AG04449 (cell line): ENCODE measurements at places on chromosomes 3 and 15.

- no peak for DNase-seq
Observed at GRCh38 chr15:33132722-33133345, 61.7 kb downstream of the FMN1 start.

DNA sequence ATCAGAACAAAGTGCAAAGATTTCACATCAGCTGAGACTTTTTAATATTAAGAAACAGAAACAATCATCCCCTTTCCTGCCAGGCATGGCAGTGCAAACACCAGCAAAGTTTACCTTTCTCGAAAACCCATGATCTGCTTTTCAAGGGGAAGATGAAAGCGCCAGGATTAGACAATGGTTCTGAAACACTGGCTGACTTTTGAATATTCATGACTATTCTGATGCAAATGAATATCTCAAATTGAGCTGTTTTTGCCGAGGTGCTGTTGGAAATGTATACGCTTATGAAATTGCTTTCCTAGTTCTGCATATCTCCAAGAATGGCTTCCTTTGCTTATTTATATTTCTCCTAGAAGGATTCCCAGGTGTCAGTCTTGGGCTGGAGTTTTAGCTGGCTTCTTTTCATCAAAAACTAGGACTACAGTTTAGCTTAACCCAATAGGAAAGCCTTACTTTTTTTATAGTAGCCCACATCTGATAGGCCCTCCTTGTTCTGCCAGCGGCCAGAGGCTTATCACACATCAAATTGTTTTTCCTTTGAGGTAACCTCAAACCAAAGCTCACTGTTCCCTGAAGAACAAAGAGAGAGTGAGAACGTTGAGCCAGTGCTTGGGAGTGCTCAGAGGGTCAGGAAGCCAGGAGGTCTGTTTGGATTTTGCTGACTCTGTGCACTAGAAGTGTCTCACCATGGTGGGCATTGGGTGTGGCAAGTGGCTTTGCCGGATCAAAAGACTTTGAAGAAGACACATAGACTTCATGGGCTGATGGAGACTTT lies 74.0 kb upstream of the PLCL2 start:
- no peak for DNase-seq

- no peak for DNase-seq
Observed at GRCh38 chr15:34755419-34755773, 598 bp upstream of the GJD2 start.

- DNase-seq: peak; percentile 14
Observed at GRCh38 chr3:129123314-129124060, 1.9 kb upstream of the RAB43 start.

DNA sequence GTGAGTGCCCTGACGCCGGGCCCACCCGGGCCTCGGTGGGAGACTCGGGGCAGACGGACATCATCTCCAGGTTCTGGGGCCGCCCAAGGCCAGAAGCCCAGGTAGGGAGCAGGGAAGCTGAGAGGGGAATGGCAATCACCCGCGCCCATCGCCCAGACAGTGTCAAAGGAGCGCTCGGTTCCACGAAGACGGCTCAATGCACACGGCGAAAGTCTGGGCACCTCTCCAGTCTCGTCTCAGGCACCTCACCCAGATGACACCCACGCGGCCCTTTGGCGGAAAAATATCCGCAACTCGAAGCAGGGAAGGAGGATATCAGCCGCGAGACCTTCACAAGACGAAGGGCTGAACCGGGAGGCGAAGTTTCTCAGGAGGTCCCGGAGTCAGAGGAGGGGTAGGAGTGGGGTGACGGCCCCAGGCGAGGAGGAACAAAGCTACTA lies 916 bp downstream of the IL17RD start:
- no peak for DNase-seq

DNA sequence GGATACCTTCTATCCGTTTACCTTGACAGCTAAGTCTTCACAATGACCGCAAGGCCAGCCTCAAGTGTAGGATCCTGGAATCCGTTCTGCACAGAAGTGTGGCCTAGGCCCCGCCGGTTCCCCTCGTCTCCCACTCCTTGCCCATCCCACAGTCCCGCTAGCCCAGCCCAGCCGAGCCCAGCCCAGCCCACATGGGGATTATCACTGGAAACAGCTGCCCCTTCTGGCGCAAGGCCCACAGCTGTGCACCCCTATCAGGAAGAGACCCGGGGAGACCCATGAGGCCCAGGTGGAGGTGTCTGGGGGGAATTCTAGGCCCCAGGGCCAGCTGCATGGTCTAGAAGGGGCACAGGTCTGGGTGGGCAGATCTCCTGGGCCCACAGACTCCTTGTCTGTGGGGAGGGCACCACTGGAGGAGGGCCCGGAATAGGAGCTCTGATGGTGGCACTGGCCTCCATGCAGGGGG lies 27.9 kb upstream of the KLF13 start:
- no peak for DNase-seq

DNA sequence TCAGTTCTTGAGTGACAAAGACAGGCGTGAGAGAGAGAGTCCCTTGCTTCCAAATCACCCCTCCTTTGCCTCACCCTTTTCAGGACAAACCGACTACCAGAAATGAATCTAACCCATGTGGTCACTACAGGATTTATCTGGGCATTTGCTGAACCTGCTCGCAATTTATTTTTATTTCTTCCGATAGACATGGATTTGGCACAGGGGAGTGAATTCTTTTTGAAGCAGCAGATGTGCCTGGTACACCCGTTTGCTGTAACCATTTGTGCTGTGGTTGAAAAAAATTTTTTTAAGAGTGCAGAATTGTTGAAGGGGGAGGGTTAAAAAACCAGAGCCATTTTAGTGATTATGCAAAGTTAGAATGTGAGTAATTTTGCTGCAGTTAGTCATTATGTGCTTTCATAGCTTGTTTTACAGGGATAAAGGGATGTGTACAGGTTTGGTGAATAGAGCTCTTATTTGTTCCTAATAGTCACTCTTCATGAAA lies 442.0 kb downstream of the LPP start:
- no peak for DNase-seq
